ENCODE measurements at places on chromosomes 16 and 17.

- no peak for DNase-seq
Observed at GRCh38 chr17:10738521-10739258, 8.9 kb upstream of the TMEM220 start.

DNA sequence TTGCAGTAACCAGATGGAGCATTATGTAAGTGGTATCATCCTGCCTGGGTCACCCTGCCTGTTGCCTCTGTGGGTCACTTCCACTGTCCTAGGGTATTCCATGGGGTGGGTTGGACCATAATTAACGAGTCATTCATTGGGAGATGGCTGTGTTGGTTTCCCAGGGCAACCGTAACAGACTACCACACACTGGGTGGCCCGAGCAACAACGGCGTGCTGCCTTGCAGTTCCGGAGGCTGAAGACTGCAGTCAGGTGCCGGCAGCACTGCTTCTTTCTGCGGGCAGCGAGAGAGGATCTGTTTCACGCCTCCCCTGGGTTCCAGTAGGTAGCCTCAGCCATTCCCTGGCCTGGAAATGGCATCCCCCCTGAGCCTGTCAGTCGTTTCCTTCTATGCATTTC lies 28.9 kb upstream of the CMIP start:
- no peak for DNase-seq

- DNase-seq: no peak
Observed at GRCh38 chr17:80182118-80182844, 12.5 kb downstream of the CARD14 start.

DNA sequence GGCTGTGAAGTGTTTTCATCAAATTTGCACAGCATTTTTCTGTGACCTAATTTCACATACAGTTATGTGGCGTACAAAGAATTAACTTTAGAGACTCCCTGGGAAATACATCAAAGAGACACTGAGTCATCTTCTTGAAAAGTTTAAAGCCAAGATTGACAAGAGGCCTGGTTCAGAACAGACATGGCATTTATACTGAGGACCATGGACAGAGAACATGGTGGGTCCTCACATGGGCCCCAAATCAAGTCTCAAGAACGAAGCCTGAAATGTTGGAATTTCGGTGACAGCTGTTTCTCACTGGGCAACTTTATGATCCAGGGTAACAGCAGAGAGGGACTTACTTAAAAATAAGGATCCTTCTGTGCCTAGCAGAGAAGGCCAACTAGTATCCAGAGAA lies 311.5 kb upstream of the KCNJ16 start:
- no peak for DNase-seq

DNA sequence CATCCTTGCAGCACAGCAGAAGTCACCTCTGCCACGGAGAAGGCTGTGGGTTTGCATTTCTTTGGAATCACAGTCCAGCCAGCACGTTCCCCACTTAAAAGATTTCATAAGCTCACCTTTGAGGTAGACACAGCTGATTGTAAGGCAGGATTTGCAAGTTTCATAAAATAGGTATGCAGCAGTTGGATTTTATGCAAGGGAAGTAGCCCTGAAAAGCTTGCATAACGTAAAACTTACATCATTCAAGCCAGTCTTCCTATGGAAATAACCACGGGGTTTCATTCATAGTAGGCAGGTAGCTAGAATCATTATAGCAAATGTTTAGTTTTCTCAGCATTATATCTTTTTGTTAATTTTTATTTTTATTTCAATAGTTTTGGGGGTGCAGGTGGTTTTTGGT lies 49.8 kb upstream of the ARHGAP44 start:
- DNase-seq: no peak

DNA sequence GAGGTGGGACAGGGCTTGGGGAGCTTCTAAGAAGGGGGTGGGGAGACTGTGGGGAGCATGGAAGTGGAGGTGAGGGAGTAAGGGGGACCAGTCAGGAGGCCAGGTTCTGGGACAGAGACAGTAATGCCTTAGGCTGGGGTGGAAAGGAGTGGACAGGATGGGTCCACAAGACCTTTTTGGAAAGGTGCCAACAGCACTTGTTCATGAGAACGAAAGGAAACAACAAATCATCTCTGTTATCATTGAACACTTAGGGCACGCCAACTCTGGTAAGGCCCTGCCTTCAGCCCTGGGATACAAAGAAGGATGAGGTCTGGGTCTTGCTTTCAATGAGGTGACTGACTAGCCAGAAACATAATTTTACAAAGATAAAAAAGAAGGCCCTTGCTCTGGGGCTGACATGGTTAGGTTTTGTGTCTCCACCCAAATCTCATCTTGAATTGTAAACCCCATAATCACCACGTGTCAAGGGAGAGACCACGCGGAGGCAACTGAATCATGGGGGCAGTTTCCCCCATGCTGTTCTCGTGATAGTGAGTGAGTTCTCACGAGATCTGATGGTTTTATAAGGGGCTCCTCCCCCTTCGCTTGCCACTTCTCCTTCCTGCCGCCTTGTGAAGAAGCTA lies 113.8 kb downstream of the SLC39A11 start:
- no peak for DNase-seq

- no peak for DNase-seq
Observed at GRCh38 chr16:88731699-88732098, 25.4 kb downstream of the CTU2 start.

DNA sequence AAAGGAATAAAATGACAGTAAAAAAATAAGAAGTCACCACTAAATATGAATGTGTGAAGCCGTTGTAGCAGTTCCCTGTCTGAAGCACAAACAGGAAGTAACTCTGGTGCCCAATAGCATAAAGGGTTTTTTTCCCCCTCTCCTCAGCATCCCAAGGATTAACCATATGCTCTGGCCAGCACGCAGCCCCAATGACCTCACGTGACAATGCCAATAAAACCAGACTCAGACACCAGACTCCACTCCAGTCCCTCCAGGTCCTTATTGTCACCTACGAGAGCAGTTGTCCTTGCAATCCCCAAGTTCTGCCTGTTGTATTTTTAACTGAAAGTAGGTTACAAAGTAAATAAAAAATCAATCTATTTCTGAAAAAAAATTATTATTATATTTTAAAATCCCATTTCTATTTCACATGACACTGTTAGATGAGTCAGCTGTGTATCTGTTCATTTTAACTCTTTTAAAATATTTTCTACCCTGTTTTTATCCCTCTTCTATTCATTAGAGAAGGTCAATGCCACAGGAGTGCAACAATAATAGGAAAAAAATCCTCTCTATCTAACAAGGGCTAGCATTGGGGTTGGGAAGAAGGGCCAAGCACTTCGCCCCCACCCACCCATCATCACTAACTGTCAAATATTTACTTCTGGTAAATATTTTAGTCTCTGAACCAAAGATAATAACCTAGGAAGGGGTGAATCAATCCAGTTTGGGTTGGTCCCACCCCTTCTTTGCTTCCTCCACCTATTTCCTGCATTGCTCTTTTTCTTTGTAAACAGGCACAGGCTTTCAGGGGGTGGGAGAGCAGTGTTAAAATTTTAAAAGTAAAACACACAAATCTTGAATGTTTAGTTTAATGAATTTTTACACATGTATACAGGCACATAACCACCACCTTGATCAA lies 6.6 kb downstream of the PRAC1 start:
- DNase-seq: no peak

GRCh38 chr16:28503470-28504259 lies 3.0 kb downstream of the IL27 start:
- no peak for DNase-seq

DNA sequence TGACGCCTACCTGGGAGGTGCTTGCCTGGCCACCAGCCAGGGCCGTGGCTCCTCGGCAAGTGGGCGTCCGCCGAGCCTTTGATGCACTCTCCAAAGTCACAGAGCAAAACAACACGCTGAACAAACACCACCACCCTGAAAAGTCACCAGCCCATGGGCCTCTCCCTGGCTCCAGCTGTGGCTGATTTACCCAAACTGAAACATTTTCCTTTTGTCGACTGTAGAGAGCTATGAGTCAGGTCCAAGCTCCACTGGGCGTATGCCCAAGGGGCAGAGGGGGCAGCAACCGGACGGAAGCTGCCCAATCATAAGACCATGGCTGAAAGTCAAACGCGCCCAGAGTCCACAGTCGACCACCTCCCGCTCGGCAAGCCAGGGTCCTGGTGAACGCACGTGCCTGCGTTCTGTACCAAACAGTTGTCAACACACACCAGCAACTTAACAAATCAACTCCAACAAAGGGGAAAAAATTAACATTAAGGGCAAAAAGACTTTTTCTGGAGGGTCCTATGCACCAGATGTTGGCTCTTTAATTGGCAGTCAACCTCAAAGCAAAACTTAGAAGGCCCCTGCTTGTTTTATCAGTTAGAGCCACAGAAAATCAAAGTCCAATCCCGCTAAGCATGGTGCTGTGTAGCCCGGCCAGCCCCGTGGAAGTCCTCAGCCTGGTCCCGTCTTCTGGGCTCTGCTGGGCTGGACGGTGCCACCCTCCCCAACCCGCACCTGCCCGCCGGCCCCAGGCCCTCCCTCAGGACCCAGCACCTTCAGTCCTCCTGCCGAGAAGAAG lies 47.3 kb downstream of the TBC1D16 start:
- DNase-seq: no peak

DNA sequence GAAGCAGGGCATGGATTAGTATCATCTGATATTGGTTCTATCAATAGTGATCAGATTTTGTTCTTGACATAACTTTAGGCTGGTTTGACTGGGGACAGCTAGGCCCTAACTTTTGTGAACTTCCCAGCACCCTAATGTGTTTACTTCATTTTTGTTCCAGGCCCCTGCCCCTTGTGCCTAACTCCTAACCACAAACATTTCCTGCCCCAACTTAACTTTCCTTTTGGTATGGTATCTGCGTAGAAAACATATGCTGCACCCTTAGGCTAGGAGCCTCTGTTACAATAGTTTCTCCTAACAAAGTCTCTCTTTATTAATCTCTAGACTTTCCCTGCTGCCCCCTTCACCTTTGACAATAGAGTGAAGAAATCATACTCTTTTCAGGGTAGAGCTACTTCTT lies 2.5 kb downstream of the ADPRM start:
- no peak for DNase-seq

GRCh38 chr16:68367030-68367429 lies 56.2 kb downstream of the PRMT7 start:
- no peak for DNase-seq

- DNase-seq: no peak
Observed at GRCh38 chr17:52419229-52419641, 260.7 kb upstream of the CA10 start.

DNA sequence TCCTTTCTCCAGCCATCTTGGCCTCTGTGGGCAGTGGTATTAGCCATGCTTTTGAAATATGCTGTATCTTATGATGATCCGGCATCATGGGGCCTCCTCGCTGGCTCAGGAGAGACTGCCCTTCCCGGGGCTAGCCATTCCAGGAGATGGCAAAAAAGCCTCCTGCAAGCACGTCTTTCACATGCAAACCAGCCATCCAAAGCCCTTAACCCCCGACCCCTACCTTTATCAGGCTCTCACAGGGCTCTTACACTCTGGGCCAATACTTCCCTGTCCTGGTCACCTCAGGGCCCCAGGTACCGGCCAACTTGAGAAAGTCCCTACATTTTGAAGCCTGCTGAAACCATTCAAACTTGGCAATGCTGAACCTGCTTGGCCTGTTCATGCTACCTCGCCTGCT lies 36.4 kb downstream of the MYH13 start:
- DNase-seq: no peak

- no peak for DNase-seq
Observed at GRCh38 chr17:74785981-74786360, 9.8 kb upstream of the NAT9 start.

DNA sequence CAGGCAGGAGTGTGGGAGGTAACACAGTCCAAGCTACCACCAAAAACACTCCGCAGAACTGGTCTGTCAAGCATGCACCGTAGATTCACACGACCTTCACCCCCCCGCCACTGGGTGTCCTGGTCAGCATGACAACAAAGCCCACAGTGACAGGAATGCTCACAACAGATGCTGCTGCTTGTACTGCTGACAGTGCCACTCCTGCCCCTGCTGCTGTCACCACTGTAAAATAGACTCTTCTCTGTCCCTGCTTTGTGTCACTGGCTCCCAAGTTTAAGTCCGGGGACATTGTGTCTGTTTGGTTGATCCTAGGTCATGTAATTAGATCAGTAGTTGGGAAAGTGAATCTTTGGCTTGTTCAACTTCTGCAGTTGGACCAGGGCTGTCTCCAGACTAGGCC lies 7.0 kb upstream of the ODF4 start:
- no peak for DNase-seq

DNA sequence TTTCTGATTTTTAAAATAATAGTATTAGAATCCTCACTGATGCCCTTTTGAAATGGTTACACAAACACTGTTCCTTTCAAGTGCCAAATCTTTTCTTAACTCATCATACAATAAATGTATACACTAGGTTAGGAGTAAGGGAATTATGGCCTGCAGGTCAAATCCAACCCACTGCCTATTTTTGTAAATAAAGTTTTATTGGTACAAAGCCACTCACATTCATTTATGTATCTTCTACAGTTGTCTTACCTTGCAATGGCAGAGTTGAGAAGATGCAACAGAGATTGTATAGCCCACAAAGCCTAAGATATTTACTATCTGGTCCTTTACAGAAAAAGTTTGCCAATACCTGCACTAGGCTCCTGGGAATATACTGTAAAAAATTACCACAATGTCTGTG lies 47.8 kb downstream of the IKZF3 start:
- no peak for DNase-seq

- no peak for DNase-seq
Observed at GRCh38 chr17:22267019-22267418, 574.7 kb downstream of the KCNJ18 start.

GRCh38 chr17:34201225-34201624 lies 53.9 kb upstream of the CCL2 start:
- no peak for DNase-seq

DNA sequence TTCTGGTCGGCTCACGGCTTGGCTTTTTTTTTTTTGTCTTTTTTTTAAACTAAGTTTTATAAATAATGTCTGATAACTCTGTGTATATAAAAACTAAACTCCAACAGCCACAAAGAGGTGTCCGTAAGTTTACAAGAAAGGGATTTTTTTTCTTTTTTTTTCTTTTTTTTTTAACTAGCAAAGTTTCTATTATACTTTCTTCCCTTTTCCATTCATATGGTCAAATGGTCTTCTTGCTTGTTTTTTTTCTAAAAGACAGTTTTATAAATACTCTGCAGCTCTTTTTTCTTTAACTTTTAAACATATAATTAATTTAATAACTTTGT lies 3.5 kb upstream of the SIRT7 start:
- DNase-seq: no peak

GRCh38 chr16:72590151-72590937 lies 418.4 kb upstream of the PMFBP1 start:
- DNase-seq: no peak

- no peak for DNase-seq
Observed at GRCh38 chr16:86041807-86042206, 142.8 kb downstream of the IRF8 start.

GRCh38 chr17:22300731-22301352 lies 608.5 kb downstream of the KCNJ18 start:
- DNase-seq: no peak

DNA sequence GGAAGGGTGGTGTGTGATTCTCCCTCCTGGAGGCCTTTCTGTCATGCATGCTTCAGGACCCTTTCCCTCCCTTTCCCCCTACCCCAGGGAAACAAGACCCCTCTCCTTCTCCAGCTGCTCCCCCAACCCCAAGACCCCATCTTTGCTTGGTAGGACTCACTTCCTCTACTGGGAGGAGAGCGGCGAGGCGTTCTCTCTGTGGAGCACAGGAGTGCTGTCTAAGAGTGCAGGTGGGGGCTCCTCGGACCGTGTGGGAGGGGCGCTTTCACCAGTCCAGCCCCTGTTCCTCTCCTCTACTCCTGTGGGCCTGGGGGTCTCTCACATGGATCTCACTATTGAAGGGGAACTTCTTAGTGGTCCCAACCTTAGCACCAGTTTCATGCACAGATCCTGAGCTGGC lies 456.1 kb upstream of the ASIC2 start:
- DNase-seq: no peak
